IPS DF 6.9 (cell line): ENCODE measurements at places on chromosomes 5 and 9.

GRCh38 chr5:170761048-170761707 lies 22.3 kb upstream of the GABRP start:
- peak; percentile 84 for DNase-seq

DNA sequence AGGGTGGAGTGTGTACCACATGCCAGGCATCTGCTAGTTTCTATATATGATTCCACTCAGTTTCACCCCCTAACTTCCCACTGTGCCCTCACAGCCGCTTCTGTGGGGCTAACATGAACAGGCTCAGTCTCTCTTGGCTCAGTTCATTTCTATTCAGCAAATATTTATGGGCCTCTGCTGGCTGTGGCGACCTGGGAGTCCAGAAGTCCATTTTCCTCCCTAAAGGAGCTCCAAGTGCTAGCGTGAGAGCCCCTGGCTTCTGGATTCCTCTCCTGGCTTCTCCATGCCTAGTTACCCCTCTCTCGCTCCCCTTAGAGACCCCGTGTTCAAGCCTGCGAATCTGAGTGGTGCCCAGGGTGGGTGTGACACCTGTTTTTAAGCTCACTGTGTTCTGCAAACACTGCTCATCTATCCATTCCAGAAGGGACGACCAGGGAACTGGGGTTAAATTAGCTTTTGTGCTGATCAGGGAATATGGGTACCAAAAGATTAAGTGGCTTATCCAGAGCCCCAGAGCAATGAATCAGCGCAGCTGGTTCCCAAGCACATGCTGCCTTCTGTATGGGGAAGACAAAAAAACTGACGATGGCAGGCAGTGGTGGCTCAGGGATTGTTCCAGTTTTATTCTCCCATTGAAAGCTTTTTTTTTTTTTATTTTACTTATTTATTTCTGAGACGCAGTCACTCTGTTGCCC lies 57.6 kb downstream of the HMCN2 start:
- no peak for DNase-seq

- no peak for DNase-seq
Observed at GRCh38 chr5:56160723-56161438, 72.2 kb downstream of the ANKRD55 start.

DNA sequence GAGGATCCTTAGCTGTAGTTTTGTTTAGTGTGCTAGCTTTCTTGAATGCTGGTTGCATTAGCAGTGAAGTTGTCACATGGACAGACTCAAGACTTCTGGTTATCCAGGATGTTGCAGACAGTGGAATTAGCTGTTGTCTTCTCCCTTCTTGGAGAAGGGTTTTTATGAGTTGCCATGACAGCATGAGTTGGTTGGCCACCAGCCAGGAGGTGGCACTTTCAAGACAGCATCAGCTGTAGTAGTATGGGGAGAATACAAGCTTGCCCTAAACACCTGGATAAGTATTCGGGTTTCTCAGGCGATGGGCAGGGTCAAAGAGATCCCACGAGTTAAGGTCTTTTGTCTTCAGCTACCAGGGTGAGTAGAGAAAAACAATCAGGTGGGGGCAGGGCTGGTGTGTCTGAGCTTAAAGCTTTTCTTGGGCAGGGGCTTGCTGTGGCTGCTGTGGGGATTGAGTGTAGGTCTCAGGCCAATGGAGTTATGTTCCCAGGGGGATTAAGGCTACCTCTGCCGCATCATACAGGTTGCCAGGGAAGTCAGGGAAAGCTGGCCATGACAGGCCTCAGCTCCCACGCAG lies 7.7 kb upstream of the C5orf47 start:
- no peak for DNase-seq

DNA sequence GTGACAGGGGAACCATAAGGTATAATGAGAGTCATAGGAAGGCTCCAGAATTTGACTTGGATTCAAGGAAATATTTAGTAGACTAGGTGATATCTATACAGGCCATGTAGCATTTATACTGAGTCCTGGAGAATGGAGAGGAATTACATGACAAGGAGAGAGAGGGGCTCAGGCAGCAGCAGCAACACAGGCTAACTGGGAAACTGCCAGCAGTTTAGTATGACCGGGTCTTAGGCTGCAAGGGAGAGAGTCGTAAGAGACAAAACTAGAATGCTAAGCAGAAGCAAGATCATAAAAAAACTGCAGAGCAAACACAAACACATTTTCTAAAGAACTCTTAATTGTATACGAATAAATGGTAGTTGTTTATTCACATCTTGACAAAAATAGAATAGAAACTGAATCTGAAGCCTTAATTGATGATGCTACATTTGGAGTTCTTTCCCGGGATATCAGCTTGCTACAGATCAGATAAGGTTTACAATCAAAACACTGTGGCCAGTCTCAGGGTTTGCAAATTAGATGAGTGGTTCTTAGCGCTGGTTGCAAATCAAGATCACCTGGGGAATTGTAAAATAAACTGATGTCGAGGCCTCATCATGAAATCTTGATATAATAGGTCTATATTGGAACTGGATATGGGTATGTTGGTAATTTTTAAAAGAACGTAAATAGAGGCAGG lies 480.0 kb upstream of the C9orf72 start:
- DNase-seq, result no peak

- no peak for DNase-seq
Observed at GRCh38 chr9:136984464-136985026, 1.8 kb downstream of the LCNL1 start.

DNA sequence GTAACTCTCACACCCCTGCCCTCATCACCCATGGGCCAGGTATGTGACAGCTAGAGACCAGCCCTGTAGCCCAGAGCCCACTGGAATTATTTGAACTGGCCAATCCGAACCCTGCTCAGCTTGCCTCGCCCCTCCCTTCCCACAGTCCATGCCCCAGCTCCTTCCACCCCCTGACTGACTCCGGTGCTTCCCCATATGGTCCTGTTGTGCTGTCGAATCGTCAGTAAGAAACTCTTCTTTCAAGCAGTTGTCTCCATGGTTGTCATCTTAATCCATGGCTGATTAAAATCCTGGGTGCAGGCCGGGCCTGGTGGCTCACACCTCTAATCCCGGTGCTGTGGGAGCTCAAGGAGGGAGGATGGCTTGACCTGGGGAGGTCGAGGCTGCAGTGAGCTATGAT lies 118.5 kb downstream of the COL23A1 start:
- no peak for DNase-seq

- DNase-seq, result no peak
Observed at GRCh38 chr9:86175743-86176456, 76.5 kb upstream of the GOLM1 start.

GRCh38 chr5:130032807-130033206 lies 128.5 kb downstream of the CHSY3 start:
- no peak for DNase-seq

DNA sequence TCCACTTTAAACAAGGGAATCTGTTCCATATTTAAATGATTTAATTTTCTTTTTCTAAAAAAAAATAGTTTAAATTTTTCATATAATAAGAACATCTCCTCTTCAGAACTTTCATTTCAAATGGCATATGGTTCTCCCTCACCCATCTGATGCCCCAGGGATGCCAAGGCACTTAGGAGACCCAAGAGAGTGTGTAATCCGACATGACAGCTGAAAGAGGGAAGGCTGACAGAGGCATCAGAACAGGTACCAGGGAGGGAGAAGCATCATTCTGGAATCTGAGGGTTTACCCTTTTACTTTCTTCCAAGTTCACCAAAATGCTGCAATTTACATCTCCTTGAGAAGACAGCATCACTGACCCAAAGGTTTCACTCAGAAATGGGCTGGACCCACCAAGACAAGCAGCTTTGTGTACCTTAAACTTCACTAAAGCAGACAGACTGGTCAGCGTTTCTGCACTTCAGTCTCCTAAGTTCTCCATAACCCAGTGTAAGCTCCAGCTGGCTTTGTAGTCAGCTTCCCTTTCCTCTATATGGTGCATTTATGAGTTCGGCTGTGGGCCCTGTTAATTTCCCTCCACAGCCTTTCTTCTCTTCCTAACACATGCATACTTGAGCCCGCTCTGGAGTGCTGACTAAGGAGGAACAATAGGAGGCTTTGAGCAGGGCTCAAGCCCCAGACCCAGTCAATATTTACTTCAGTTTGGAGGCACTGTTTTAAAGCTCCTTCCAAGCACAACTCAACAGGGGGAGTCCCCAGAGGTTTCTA lies 17.7 kb downstream of the EFNA5 start:
- no peak for DNase-seq

- no peak for DNase-seq
Observed at GRCh38 chr5:76472335-76473008, 69.4 kb downstream of the IQGAP2 start.

GRCh38 chr5:170640731-170641588 lies 137.1 kb downstream of the KCNIP1 start:
- no peak for DNase-seq

- peak; percentile 33 for DNase-seq
Observed at GRCh38 chr9:16154521-16155078, 601.8 kb downstream of the CCDC171 start.

DNA sequence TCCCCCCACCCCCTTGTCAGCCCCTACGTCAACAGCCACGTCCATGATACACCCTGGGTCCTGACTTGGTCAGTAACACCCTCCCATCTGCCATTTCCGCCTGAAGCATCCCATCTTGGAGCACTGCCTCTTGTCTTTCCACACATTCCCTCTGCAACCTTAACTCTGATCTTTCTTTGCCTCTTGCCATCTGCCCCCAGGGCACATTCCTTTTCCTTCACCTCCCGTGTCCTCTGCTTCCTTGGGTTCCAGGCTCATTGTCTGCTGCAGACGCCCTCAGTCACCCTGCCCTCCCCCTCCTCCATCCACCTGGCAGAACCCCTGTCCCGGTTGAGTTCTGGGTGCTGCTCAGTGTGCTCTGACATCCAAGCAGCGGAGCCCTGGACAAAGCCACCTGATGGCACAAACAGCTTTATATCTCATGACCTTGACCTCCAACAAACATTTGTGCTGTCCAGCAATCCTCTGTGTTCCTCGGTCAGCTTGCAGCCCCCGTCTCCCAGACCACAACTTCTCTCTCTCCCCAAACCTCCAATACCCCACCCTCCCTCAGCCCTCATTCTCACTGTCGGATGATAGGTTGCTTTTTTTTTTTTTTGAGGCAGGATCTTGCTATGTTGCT lies 97.7 kb upstream of the IER5L start:
- DNase-seq, result no peak
